GM18507 (cell line): ENCODE measurements at places on chromosomes 16 and 17.

- no peak for DNase-seq
Measured at GRCh38 chr17:39687101-39687545, 734 bp downstream of the PGAP3 start.

- no peak for DNase-seq
Measured at GRCh38 chr17:29747660-29748059, 124.9 kb upstream of the CORO6 start.

DNA sequence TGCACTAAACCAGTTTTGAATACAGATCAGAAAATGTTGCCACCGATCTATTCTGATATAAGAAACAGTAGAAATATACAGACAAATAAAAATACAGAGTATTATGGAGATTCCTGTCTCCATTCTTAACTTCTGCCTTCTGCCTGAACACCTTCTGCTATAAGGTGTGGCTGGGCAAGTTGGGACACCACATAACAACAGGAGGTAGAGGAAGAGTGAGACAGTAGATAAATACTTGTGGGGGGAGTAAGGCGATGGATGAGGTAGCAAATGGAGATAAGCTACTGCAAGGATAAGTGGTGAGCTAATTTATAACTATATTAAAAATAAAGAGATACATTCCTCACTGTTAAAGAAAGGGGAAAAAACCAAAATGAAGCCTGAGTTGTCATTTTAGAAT is 143.7 kb downstream of the CDH8 start:
- no peak for DNase-seq

GRCh38 chr17:48530887-48531272 is at the start of gene HOXB1:
Gene HOXB1, minus strand, starts transcription at chr17:48531011. Its CDS starts 107 bp downstream, at chr17:48530904.
- DNase-seq = no peak

DNA sequence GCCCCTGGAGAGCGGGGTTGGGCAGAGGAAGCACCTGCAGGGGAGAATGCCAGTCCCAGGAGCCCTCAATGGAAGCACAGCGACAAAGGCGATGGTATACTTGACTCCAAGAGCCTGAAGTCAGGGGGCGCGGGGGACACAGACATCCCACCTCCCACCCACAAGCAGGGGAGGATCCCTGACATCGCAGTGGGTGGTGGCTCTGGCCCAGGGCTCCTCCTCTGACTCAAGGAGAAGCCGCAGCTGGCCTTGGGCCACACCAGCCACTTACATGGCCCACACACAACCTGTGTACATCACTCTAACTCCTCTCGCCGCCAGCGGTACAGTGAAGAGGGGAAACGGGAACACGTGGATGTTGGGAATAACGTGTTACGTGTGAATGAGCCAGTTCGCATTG is 44.3 kb downstream of the FZD2 start:
- DNase-seq = no peak

DNA sequence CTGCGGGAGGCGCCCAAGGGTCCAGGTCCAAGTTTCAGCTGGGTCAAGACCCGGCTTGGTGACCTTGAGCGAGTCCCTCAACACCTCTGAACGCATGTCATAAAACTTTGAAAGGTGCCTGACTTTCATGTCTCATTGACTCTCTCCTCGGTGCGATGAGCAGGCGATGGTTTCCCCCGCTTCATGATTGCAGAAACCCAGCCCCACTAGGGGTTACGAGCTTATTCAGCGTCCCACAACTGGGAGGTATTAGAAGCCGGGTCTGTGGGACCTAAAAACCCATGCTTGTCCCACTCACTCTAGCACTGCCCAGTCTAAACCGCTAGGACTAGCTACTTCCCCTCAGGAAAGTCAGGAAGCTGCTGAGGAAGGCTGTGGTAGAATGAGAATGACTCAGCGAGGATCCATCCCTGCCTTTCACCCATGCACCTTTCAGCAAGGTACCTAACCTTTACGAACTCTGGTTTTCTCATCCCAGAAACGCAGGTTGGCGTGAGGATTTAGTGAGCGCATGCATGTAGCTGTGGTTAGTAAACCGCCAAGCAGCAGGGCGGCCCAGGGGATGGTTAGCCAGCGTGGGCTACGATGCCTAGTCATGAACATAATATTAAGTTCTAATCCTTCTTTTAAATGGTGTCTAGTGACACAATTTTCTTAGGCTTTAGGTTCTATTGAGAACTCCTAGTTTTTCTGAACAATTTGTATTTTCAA is 26.2 kb upstream of the RFFL start:
- DNase-seq = no peak

- no peak for DNase-seq
Measured at GRCh38 chr17:37391146-37391545, 15.4 kb downstream of the C17orf78 start.

DNA sequence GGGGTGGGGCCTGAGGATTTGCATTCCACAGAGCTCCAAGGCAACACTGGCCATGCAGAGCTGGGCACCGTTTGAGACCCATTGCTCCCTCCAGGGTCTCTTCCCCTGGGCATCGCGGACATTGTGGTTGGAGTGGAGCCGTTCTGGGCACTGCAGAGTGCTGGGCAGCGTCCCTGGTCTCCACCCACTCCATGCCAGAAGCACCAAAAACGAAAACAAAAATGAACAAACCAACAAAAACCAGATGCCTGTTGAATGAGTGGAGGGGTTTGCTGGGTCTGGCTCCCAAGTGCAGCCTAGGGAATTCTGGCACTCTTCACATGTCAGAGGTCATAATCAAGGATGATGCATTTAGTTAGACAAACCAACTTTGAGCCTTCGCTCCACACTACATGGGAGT is 17.9 kb downstream of the WNT9B start:
- no peak for DNase-seq

DNA sequence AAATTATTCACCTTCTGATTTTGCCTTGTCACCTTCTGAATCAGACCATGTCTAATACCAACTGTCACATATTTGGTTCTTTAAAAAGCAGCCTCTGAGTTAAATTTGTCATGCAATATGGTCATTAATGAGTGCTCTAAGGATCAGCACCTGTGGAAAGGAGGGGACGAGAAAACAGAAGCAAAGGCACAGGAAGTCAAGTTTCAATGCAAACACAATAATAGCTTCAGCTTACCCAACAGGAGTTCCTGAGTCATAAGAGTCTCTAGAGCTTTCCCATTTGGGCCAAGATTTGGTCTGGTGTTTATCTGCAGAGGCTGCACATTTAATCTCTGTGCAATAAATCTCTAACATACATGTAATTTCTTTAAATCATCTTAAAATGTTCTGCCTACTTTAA is 889.8 kb downstream of the CDH8 start:
- no peak for DNase-seq

DNA sequence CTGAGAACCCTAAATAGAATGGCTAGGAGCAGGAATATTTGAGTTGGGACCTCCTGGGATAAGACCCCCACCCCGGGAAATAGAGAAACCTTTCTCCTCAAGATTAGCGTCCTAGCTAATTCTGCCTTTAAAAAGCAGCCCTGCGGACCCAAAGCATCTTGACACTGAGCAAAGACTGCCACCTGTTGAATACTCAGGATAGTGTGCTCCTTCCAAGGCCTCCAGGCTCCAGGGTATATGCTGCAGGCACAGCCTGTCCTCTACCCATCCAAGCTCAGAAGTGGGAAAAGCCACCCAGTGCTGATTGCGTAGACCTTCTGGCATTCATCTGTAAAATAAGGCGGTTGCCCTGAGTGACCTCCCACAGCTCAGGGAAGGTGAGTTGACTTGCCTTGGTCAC is 456.2 kb upstream of the DYNLRB2 start:
- no peak for DNase-seq

DNA sequence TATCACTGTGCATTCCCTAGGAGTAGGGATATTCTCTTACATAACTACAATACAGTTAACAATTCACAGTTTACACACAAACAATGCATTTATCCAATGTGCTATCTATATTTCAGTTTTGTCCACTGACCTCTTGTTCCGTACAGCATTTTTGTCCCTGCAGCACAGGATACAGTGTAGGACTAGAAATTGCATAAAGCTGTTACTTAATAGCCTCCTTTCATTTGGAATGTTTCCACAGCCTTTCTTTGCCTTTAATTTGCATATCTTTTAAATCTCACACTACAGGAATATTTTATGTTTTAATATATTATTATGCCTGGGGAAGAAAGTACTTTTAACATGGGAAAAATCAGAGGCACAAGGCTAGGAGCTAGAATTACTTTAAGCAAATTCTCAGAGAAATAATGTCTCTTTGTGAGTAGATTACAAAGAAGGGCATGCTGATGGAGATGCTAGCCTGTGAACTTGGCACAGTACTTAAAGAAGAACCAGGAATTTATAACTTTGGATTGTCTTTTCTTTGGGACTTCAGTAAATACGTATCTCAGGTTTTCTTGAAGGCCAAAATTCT is 144.3 kb downstream of the ITFG1 start:
- no peak for DNase-seq

DNA sequence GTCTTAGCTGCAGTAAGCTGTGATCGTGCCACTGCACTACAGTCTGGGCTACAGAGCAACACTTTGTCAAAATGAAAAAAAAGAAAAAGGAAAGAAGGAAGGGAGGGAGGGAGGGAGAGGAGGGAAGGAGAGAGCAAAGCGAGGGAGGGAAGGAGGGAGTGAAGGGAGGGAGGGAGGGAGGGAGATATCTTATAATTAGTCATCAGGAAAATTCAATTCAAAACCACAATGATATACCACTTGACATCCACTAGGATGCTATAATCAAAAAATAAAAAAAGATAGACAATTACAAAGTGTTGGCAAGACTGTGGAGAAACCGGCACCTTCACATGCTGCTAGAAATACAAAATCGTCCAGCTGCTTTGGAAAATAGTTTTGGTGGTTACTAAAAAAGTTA is 93.8 kb downstream of the CDC27 start:
- DNase-seq = no peak

DNA sequence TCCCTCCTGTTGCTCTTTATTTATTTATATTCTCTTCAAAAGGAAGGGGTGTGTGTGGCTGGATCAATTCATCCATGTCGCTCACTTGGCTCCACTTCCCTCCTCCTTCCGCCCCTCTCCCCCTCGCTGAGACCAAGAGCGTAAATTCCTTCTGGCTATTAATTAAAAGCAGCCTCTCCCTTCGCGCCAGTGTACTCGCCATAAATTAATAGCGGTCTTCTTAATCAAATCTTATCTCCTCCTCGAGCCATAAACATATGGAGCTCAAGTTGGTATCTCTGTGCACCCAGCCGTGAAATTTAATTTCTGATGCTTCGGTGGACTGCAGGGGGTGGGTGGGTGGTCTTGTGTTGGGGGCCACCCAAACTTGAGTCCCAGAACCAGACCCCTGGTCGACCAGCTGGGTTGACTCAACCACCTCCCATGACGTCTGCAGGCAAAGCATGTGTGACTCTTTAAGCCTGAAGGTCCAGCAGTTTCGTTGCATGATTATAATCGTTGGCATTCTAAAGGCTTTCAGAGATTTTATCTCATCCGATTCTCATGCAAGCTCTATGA is 57.9 kb downstream of the SDK2 start:
- no peak for DNase-seq

DNA sequence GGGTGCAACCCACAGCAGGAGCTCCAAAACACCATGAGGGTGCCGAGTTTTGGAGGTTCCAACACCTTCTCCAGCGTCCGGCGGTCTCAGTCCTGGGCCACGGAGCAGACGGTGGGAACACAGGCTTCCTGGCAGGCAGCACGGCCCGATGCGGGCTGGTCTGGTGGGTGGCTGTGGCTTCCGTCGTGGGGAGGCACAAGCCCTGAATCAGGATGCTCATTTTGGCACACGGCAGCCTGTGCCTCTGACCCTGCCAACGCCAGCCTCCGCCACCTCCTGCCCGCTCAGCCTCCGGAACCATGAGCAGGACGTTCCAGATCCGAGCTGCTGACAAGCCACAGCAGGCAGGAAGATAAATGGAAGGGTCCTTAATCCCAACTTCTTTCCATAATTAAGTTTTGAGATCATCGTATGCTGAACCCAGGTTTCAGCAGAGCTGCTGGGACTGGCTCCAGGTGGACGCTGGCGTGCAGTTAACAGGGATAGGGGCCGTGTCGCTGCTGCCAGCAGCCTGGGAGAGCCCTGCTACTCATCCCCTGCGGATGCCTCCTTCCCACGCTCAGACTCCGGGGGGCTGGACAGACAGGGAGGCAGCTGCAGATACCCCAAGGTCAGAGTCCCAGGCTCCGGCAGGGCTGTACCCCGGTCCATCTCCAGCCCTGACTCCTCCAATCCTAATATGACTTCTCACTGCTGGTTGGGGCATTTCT is 136.6 kb downstream of the ENGASE start:
- DNase-seq = no peak

DNA sequence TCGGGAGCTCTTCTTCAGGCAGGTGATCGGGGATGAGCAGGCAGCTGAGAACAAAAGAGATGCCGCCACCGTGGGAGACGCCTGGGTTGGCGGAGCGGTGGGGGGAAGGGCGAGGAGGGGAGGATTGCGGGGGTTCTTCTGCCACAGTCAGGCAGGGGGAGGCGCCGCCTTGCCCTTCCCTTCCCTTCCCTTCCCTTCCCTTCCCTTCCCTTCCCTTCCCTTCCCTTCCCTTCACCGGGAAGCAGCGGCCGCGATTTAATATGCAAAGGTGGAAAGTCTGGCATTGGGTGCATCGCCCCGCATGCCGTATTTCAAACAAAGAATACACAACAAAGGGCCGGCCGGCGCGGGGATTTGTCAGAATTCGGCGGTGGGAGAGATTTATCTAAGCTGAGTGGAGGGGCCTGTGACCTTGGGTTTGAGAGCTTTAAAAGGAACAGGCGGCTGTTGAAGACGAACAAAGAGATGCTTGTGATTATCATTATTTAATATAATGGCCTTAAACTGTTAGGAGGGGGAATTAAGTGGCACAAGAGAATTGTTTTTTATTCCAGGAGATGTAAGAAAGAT is 262.3 kb upstream of the TNRC6C start:
- DNase-seq = no peak

DNA sequence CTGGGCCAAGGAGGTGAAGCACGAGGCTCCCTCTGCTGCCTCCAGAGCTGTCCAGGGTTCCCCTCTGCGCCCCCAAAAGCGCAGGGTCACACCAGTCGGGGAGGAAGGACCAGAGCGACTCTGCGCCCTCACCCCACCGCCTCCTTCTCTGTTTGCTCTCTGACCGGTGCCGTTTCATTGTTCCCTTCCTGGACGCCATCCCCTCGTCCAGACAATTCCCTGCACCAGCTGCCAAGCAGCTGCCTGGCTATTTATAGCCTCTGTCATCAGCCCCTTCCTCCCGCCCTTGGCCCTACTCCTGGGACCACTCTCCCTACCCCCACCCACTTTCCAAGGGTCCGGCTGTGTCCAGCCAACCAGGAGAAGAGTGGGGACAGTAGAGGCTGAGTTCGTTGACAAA is 68.8 kb upstream of the CREBBP start:
- no peak for DNase-seq

- DNase-seq = no peak
Measured at GRCh38 chr16:76035689-76036088, 241.5 kb upstream of the CNTNAP4 start.

DNA sequence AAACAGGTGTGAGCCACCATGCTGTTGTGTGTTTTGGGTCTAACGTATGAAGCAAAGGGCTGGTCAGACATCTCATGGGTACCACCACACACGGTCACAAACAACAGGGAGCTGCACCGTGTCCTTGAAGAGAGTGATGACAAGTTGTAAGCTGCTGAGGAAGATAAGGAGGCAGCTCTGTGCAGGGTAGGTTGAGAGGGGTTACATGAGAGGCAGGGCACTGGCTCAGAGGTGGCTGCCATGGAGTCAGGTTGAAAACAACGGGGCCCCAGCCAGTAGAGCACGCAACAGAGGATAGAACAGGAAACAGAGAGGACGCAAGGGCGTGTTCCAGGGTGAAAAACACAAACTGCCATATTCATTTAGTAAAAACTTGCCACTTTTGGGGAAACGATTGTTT is 52.2 kb downstream of the TRARG1 start:
- no peak for DNase-seq
